Caki2 (cell line): ENCODE measurements at places on chromosomes 3 and 15.

GRCh38 chr15:63018639-63019038 lies 23.9 kb upstream of the TPM1 start:
- no peak for DNase-seq

DNA sequence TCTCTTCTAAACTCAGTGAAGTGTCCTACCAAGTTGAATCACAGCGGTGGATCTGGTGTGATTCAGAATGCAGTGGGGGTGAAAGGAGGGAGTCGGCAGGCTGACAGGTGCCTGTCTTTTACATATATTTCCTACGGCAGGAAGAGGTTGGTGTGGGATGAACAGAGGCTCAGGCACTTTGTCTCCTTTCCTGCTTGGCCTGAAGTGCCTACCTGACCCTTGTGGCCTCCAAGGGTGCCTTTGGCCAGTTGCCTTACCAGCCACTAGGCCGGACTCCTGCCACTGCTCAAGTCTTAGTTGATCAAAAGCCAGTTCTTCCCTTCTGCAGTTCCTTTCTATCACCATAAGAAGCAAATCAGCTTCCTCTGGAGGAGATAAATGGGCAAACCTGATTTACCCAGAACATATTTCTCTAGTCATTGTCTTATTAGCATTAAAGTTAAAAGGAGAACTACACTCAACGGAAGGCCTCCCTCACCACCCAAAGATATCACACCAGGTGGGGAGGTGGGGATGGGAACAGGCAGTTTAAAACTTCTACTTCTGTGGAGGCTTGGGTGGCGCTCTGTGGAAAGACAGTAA lies 52.1 kb downstream of the CRTC3 start:
- DNase-seq = no peak

GRCh38 chr3:128319741-128320141 lies 146.9 kb downstream of the DNAJB8 start:
- DNase-seq = peak; percentile 12

GRCh38 chr3:124686028-124686670 lies 44.1 kb upstream of the UMPS start:
- no peak for DNase-seq

GRCh38 chr3:70736009-70736408 lies 423.6 kb upstream of the MDFIC2 start:
- no peak for DNase-seq

- no peak for DNase-seq
Measured at GRCh38 chr3:102577082-102577789, 142.4 kb downstream of the ZPLD1 start.

- DNase-seq = no peak
Measured at GRCh38 chr15:100405179-100405578, 63.4 kb upstream of the ADAMTS17 start.

DNA sequence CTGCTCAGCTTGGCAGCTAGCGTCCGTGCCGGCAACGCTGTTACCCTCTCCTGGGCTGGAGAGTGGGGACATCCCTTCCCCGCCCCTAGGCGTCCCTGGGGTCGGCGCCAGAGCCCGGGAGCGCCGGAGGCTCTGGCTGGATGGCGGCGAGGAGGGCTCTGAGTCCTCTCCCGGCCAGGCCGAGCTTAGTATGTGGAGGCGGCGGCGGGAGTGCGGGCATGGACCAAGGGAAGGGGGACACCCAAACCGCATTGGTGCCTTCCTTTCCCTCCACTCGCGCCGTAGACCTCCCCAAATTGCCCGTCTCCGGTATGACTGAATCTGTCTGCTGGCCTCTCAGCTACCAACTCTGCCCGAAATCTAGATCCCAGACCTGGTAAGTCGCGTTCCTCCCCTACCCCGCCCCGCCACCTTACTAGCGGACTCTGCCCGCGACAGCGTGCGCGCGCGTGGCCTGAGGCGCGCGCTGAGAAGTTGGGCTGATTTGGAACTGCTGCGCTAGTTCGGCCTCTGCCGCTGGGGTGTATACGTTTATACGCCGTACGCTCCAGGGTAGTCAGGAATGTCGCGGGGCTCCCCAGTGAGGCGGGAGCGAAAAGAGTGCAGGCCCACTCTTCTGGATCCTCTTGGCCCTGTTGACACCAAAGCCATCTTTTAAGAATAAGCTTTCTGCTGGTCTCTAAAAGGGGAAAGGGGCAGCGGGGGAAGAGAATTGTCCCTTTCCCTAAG lies 12.2 kb downstream of the ZIC1 start:
- no peak for DNase-seq

GRCh38 chr3:48398701-48399386 lies 26.8 kb downstream of the FBXW12 start:
- DNase-seq = no peak

GRCh38 chr3:40605960-40606359 lies 81.2 kb downstream of the ZNF621 start:
- no peak for DNase-seq

DNA sequence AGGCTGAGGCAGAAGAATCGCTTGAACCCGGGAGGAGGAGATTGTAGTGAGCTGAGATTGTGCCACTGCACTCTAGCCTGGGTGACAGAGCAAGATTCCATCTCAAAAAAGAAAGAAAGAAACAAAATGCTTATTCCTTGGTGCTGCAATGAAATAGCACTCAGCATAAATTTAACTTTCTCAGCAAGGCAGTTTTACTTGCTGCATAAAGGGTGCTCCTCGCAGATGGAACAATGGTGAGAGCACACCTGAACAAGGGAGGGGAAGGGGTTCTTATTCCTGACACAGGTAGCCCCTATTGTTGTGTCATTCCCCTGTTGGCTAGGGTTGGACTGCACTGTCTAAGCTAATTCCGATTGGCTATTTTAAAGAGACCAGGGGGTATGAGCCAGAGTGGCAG lies 17.1 kb downstream of the PAK2 start:
- no peak for DNase-seq

- no peak for DNase-seq
Measured at GRCh38 chr15:97085731-97086130, 755.2 kb downstream of the NR2F2 start.

DNA sequence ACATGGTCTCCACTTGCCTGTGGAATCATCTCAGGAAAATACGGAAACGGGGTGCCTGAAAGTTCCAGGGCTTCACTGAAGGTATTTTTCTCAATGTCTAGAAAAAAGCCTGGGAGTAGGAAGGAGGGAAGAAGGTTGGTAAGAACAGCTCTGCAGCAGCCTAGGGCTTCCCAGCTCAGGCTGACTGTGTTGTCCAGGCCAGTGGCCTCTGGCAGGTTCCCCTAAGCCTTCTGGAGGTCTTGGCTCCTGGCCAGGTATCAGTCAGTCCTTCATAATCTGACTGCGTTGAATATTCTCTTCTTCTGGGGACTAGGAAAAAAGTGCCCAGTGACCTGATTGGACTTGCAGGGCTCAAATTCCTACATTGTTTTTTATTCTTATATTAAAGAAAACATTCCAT lies 38.6 kb downstream of the SSR3 start:
- DNase-seq = no peak

GRCh38 chr3:26449996-26450395 lies 172.6 kb upstream of the LRRC3B start:
- DNase-seq = no peak

DNA sequence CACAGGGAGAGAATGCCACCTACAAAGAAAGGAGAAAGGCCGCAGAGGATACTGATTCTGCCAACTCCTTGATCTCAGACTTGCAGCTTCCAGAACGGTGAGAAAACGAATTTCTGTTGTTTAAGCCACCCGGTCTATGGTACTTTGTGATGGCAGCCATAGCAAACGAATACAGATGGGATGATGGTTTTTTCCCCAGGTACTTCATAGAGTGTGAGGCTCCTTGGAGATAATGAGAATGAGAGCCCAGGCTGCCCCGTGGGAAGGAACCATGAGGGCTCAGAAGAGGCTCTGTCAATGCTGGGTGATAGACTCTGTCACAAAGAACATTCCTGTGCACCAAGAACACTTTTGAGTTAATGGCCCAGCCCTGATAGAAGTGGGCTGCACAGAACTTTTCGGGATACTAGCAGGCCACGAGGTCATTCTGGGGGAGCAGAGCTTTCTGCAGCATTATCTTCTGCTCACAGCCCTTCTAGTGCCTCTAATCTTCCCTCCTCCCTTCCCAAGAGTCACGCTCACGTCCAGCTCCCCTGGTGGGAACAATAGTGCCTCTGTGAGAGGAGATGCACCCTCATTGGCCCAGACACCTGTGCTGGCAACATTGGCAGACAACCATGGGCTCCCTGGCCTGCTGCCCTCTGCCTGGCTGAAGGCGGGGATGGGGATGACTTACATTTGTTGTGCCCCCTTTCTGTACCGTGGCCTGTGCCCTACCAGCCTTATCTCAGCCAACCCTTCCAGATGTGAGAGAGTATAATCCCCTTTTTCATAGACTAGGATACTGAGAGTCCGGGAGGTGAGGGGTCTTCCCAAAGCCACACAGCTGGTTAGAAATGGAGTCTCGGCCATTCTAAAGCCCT lies 5.2 kb upstream of the RLBP1 start:
- DNase-seq = no peak

DNA sequence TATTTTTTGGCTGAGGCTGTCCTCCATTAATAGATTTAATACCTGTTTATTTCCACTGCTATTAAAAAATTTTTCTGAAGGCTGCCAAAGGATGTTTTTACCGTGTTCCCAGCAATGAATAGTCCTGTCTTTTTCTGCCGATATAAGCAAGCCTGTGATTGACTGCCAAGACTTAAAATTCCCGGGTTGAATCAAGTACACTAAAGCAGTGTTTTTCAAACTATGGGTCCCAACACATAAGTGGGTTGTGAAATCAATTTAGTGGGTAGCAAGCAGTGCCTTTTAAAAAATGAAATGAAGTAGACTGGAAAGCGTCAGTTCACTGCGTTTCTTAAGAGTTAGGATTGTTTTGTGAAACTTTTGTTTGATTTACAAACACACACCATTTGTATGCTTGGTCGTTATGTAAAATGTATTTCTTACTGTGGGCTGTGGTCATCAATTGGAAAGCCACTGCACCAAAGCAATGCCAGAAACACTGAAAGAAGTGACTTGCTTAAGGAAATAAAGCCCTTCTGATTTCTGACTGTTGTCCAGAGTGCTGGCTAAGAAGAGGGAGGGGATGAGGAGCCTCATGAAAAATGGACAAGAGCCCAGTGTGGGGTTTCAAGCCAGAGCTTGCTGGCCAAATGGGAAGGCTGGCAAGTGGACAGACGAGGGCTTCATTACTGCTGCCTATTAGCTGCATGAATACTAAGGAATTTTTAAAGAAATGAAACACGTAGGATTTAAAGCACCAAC lies 206.0 kb downstream of the THRB start:
- no peak for DNase-seq

- DNase-seq = no peak
Measured at GRCh38 chr3:4600493-4600892, 107.3 kb downstream of the ITPR1 start.

GRCh38 chr3:45252826-45253225 lies 26.7 kb upstream of the TMEM158 start:
- DNase-seq = no peak

DNA sequence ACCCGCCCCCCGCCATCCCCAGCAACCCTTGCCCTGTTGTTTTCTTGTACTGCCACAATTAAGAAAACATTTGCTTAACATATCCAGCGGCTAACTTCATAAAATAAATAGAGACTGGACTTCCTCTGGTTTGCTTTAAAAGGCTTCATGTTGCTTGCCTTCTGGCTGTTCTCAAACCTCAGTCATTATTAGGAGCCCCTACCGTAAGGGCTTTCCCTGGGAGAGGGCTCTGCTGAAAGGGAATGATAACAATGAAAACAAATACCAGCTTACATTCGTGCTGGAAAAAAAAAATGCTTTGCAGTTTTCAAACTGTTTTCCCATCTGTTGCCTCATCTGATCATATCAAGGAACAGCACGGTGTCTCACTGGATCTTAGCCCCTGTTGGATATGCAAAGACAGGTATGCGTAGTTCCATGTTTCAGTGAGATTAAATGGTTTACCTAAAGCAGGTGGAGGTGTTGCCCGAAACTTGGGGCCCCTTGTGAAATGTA lies 77.2 kb upstream of the VGLL4 start:
- DNase-seq = no peak

DNA sequence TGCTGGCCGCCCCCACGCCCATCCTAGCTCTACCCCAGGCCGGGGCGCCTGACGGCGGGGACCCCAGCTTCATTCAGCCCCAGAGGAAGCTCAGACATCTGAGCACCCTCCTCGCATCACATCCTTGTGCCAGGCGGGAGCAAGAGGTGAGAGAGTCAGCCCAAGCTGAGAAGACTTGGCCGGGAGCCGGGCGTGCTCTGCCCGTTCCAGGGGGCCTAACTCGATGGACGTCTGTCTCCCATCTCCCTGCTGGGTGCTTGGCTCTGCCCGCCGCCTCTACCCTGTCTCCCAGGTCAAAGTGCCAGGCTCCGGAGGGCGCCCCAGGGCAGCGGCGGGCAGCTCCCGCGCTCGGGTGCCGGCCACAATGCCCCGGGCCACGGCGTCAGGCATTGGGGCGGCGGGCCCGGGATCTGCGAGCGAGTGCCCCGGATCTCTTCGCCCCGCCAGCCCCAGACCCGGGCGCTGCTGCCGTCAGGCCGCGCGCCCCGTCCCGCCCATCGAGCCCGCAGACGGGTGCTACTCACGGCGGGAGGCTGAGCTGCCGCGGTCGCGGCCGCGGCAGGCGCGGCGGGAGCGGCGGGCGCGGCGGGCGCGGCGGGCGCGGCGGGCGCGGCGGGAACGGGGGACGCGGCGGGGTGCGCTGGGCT lies 388 bp downstream of the DAPK2 start:
- DNase-seq = peak; percentile 28

- no peak for DNase-seq
Measured at GRCh38 chr3:30719536-30719935, 113.1 kb downstream of the TGFBR2 start.

GRCh38 chr3:156175570-156175969 lies 55.2 kb downstream of the KCNAB1 start:
- DNase-seq = no peak

GRCh38 chr3:14124615-14125192 lies at the start of the genes CHCHD4 and TMEM43:
Gene CHCHD4, minus strand, starts transcription at chr3:14124870. Its CDS starts 194 bp downstream, at chr3:14124676.
Gene TMEM43, plus strand, starts transcription at chr3:14125052. Its CDS starts 142 bp downstream, at chr3:14125194.
- DNase-seq = peak; percentile 96

- no peak for DNase-seq
Measured at GRCh38 chr15:26069231-26069641, 206.1 kb upstream of the ATP10A start.

- no peak for DNase-seq
Measured at GRCh38 chr15:51299187-51300015, 39.0 kb downstream of the CYP19A1 start.

DNA sequence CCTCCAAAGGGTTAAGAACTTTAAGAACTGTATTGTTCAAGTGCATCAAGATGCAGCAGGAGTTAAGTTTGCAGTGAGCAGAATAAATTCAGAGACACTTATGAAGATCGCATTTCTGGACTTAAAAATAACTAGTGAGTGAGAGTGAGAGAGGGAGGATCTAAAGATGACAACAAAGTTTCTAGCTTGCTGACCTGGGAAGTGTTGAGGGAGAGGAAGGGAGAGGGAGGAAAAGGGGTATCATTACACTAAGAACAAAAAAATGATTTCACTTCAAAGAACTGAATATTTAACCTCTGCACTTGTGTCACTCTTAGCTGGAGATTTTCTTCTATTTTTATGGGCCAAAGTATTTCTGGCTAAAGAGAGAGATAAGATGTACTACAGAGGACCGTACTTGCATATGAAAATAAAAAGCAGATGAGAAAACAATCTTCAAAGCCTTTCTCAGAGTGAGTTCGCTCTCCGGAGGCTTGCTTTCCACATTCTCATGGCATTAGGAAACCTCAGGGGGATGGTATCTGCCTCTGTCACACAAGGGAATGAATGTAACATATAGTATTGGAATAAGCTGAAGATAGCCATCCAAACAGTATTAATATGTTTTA lies 91.4 kb upstream of the TJP1 start:
- no peak for DNase-seq

GRCh38 chr3:72100080-72100511 lies 315.1 kb upstream of the PROK2 start:
- no peak for DNase-seq

- DNase-seq = no peak
Measured at GRCh38 chr3:124685481-124685880, 44.8 kb upstream of the UMPS start.

GRCh38 chr15:81105545-81105944 lies 28.5 kb upstream of the CFAP161 start:
- DNase-seq = no peak
